Activated CD4-positive, alpha-beta T cell treated with anti-CD3 and anti-CD28 coated beads, Interleukin-10, Interleukin-2, amounts not matched to agents 100 ng/mL and 50 ng/mL, durations not matched to agents 16 hours and 8 hours (primary cell): ENCODE measurements at places on chromosomes 12 and 14.

GRCh38 chr14:22865424-22866405 is 5.8 kb upstream of the LRP10 start:
- DNase-seq, result peak; percentile 19

DNA sequence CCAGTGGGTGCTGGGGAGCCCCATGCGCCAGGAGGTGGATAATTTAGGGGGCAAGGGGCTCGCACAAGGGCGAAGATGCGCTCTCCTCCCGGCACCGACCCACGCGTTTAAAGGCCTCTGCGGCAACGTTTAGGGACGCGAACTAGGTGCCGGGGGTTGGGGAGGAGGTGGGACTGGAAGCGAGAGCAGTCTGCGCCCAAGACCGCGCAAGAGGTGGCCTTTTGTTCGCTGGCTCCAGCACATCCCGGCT is 1.3 kb downstream of the SLC38A1 start:
- DNase-seq, result no peak

DNA sequence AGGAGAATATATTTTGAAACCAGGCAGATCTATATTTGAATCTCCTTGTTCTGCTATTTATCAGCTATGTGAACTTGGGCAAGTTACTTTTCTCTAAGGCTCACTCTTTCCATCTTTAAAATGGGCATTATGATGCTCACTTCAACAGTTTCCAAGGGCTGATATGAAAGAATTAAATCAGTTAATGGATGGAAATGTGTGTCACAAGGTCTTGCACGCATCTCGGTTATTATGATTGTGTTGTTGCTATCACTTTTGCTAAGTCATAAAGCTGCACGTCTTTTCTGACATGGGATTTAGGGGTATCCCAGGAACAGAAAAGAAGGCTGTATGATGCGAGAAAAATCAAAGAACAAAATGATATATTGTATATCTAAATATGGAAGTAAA is 721.5 kb upstream of the TBX3 start:
- no peak for DNase-seq

DNA sequence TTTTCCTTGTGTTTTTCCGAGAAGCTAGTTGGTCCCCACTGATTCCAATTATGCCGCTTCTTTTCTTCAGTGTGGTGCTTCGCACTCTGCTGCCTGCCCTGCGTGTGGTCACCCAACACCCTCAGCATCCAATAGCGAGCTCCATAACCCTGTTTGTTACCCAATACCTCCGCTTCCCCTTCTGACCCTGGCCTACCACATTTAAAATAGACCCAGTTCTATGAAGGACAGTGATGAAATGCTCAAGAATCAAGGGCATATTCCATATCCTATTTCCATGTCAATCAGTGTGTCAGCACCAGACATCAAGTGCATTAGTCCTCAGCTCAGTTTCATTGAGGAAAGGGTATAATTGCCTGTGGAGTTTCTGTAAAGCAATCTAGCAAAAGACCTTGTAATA is 9.5 kb downstream of the NDRG2 start:
- DNase-seq, result no peak

GRCh38 chr12:46811185-46811584 is 14.6 kb downstream of the SLC38A4 start:
- DNase-seq, result peak; percentile 26

GRCh38 chr12:109140560-109140959 is 24.2 kb downstream of the ACACB start:
- DNase-seq, result no peak

DNA sequence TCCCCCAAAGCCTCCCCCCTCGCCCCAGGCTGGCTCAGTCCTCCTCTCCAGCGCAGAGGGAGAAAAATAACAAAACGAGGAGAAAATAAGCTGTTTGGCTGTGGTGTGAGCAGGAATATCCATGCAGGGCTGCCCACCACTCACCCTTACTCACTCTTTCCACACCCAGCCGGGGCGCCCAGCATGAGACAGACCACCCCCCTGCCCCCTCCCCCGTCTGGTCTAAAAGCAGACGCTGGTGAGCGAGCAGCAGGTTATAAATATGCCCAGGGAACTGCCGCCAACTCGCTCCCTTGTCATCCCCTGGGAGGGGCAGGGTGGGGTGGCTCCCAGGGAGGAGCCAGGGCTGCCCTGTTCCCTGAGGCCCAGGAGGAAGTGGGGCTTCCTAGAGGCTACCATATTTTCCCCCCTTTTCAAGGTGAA is 7.4 kb downstream of the WNT1 start:
- DNase-seq, result no peak

GRCh38 chr12:77751939-77752338 is 78.8 kb upstream of the NAV3 start:
- DNase-seq, result no peak

- no peak for DNase-seq
These were observed 218.5 kb downstream of the PHETA1 start for GRCh38 chr12:111150360-111150759.

DNA sequence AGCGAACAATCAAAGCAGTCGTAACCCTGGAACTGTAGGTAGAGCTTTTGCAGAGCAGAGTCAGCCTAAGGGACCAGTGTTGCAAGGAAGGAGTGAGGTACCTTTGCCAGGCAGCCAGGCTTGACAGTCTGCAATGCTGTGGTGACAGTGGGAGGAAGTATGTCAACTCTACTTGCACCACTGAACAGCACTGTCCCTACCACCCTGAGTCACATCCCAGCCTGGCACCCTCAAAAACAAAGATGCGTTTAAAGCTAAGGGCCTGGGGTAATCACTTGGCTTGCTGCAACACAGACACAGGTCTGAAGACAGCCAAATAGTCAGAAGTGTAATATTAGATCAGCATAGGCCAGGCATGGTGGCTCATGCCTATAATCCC is 141.9 kb downstream of the DPF3 start:
- no peak for DNase-seq

GRCh38 chr14:99535448-99535847 is 54.2 kb downstream of the CCNK start:
- no peak for DNase-seq

- no peak for DNase-seq
These were observed 3.0 kb downstream of the SIX1 start for GRCh38 chr14:60646226-60646818.
